Cardiac fibroblast (primary cell): ENCODE measurements at places on chromosomes 5 and 9.

- DNase-seq = no peak
Measured at GRCh38 chr9:83972286-83972685, 7.7 kb downstream of the HNRNPK start.

DNA sequence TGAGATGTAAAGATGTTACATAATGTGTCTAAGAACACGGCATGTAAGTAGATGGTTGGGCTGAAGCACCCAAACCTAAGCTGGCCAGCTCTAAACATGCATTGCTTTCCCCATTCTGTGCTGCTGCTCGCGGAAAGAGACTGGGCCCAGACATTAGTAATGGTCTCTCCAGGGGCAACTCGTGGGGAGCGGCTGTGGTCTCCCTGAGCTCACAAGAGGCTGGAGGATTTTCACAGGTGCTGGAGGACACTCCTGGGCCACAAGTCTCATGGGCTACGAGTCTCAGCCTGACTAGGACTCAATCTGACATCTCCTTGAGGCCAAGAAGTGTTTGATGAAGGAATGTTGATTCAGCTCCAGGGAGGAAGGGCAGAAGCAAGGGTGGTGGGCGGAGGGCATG lies 92.7 kb upstream of the PTCH1 start:
- DNase-seq = no peak

- no peak for DNase-seq
Measured at GRCh38 chr9:6051511-6051950, 36.1 kb upstream of the RANBP6 start.

DNA sequence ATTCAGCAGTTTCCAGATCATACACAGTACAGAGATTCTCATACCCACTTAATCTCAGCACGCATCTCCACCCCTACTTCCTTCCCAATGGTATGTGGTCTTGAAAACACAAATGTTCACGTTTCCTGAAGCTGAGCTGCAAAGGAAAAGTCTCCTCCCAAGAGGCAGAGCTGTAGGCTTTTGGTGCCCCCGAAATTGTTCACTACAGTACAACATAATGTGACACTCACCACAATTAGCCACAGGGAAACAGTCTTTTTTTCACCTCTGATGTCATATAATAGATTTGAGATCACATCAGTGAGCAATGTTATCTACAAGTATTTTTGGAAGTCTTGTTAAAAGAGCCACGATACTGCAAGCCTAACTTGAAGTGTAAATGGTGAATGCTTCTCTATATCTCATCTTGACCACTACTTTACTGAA lies 40.2 kb downstream of the NFIB start:
- DNase-seq = peak; percentile 49

DNA sequence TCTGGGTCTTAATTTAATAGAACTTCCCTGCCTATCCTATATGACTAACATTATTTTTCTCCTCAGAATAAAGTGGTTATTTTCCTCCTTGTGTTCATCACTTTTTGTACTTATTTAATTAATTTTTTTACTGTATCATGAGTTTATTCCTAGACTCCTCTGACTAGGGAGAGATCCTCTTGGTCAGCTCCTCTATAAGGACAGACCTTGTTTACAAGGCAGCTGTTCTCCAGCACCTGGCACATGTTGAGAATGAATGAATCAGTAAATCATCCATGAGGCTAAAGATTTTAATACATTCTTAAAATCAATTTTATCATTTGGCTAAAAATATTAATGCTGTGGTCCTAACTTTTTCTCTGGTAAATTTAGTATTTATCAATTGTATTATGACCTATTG lies 139.8 kb downstream of the NUDT12 start:
- DNase-seq = no peak

GRCh38 chr9:94864196-94864595 lies 137.7 kb downstream of the AOPEP start:
- no peak for DNase-seq

- DNase-seq = peak; percentile 93
Measured at GRCh38 chr5:79318935-79319614, 83.1 kb downstream of the JMY start.
